ENCODE measurements at places on chromosomes 7 and 10. TPM values are rescaled to one million over a fixed set of nuclear protein-coding genes. Genes with fewer than 3 reads are reported as not detected.
A peak's percentile ranks its signal among the peaks of the same experiment; 100 is the strongest.

The HYAL4 gene
- total RNA-seq, result 0.23 TPM

The CYP26C1 gene
- 0.10 TPM for total RNA-seq

The TMEM178B gene
- 7.9 TPM for total RNA-seq

GRCh38 chr10:60096761-60097513 lies 190.6 kb upstream of the CCDC6 start:
- DNase-seq, result no peak

GRCh38 chr10:32906595-32906994 lies 51.4 kb downstream of the ITGB1 start:
- no peak for DNase-seq

DNA sequence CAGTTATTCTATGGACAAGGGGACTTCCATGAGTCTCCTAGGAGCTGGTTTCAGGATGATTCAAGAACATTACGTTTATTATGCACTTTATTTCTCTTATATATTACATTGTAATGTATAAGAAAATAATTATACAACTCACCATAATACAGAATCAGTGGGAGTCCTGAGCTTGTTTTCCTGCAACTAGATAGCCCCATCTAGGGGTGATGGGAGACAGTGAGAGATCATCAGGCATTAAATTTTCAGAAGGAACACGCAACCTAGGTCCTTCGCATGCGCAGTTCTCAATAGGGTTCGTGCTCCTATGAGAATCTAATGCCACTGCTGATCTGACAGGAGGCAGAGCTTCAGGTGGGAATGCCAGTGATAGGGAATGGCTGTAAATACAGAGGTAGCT lies 137.9 kb downstream of the ANKRD30A start:
- no peak for DNase-seq

- DNase-seq, result no peak
Measured at GRCh38 chr7:148611692-148612091, 21.1 kb downstream of the C7orf33 start.

DNA sequence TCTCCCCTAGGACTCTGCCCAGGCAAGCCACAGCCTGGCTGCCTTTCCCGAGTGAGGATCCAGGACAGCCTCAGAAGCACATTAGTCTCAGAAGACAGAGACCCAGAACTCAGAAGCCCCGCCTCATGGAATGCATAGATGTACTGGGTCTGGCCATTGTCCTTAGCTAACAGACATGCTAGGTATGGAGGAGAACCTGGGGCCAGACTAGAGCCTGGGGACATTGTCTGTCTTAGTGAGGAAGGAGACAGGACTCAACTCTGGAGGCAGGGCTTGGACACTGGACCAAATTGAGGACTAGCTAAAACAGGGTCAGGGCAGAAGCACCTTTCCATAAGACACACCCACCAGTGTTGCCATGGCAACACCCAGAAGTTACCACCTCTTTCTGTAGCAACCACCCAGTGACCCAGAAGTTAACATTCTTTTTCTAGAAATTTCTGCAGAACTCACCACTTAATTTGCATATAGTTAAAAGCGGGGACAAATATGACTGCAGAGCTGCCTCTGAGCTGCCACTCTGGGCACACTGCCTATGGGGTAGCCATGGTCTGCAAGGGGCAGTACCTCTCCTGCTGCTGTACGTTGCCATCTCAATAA lies 27.5 kb downstream of the TLX1 start:
- peak; percentile 29 for DNase-seq

GRCh38 chr7:112160771-112161150 lies 45.4 kb downstream of the DOCK4 start:
- DNase-seq, result no peak

DNA sequence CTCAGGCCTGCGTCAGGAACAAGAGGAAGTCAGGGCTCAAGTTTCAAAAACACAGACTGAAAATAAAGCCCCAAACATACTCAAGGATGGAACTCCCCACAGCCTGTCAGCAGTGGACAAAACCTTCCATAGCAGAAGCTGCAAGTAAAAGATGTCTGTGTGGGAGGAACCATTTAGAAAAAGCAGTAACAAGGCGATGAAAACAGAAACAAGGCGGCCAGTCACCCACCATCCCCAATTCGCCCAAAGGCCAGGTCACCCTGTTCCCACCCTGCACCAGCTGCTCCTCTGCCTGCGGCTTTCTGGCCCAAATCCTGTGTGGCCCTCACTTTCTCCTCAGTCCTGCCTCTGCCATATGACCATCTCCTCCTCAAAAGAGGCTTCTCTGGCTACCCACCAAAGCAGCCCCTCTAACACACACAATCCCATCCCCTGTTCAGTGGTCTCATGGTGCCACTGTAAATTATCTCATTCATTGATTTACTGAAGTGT lies 27.8 kb downstream of the KCNMA1 start:
- DNase-seq, result no peak

- DNase-seq, result no peak
Measured at GRCh38 chr7:100708395-100708794, 2.5 kb downstream of the POP7 start.

DNA sequence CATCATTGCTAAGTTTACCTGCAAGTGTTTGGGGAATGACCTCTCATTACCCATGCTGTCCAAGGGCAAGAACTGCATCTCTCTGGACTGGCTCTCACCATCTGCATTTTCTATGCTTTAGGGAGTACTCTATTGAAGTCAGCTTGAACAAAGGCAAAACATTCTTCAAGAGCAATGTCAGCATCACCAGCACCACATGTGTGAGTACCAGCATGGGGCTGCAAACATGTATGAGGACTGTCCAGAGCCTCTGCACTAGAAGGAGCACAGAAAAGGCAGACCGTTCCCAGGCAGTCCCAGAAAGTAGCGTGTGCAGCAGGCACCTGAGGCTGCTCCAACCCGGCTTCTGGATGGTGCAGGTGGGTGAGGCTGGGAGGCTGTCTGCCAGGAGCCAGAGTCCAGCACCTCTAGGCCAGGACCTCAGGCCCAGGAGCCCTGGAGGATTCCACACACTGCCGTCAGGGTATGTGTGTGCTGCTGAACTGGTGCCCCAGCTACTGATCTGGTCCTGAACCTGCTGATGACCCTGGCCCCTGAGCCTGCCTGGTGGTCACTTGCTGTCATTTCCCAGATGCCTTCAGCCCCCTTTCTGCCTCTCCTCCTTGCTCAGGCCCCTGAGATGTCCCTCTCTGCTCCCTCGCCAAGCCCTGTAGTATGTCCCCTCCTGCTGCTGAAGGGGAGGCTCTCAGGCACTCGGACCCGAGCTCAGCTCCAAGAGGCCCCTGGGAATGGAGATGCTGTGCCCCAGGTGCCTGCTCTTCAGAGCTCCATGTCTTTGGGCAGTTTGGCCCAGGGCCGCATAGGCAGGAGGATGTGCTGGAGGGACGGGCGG lies 20.7 kb downstream of the ANTXRL start:
- no peak for DNase-seq

DNA sequence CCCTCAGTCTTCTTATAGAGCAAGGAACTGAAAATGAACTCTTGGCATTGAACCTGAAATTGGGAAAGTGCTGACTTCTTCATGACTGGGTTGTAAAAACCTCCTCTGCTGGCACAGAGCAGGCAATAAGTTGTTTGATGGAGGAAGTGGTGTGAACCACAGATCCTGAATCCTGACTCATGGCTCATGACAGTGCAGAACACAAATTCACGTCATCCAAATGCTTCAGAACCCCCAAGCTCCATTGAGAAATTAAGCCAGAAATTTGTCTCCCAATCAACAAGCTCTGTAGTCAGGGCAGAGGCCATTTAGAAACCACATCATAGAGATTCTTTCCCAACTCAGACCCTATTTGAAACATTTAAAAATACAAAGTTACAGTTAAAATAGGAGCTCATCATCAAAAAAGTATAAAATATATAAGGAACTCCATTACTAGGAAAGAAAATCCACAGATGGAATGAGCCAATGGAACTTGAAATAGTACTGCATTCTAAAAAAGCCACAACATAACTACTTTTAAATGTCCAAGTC lies 10.3 kb upstream of the STK17A start:
- DNase-seq, result no peak

GRCh38 chr7:2886900-2887299 lies 42.8 kb upstream of the GNA12 start:
- no peak for DNase-seq

DNA sequence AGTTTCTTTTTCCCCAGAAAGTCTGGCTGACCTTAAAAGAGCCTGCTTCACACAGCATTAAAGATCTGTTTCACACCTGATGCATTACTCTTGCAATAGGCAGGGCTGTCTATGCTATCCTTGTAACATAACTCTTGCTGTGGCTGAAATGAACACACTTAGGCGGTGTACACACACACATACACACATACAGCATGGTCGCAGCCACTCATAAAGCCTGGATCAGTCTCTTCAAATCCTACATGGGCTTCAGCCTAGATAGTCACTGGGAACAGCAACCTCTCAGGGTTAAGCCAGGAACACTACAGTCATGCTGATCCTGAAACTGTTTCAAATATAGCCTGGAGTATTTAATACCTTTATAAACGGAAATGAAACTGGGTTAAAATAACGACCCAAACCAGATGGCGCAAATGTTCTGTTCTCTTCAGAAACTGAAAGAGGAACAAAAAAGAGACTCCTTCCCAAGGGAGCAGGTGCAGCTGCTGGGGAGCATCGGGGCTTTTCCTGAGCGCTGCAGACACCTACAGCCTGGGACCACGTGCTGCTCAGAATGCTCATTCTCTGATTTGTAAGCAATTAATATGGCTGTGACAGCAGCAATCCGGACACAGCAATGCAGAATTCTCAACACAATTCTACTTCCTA lies 61.0 kb upstream of the SFMBT2 start:
- no peak for DNase-seq
